ENCODE measurements at places on chromosomes 5 and 9.

- peak; percentile 42 for DNase-seq
These were observed 332 bp downstream of the SGCD start for GRCh38 chr5:156327296-156327695.

- no peak for DNase-seq
These were observed 42.0 kb downstream of the CSF1R start for GRCh38 chr5:150044329-150044681.

DNA sequence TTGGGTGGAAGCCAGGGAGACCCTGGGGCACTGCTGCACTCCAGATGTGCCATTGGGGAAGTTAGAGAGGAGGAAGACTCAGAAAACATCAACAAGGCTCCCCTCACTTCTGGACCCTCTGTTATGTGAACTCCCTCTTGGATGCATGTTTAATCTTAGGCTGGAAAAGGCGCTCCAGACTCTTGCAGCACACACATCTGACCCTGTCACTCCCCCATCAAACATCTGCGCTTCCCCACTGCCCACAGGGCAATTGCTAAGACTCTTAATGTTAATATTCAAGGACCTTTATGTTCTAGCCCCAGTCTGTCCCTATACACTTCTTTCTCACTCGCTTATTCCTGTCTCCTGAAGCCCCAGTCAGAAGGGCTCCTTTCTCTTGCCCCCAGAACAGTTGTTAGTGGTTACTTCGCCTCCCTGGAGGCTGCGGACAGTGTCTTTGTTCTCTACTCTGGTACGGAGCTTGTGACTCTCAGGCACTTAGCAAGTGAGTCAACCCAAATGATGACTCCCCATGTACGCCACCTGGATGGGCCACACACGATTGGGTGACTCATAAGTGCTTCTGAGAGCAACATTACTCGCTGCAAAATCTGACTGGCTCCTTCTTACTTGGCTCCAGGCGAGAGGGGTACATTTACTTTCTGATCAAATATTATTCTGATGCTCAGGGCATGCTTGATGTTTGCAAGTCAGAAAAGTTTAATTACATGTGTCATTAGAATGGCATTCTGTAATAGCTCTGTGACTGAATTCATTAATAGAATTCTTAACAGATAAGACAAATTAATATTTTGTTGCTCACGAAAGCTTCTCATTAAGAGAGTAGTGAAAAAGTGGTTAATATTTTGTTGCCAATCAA lies 193.6 kb downstream of the HSPA4 start:
- DNase-seq: peak; percentile 80

DNA sequence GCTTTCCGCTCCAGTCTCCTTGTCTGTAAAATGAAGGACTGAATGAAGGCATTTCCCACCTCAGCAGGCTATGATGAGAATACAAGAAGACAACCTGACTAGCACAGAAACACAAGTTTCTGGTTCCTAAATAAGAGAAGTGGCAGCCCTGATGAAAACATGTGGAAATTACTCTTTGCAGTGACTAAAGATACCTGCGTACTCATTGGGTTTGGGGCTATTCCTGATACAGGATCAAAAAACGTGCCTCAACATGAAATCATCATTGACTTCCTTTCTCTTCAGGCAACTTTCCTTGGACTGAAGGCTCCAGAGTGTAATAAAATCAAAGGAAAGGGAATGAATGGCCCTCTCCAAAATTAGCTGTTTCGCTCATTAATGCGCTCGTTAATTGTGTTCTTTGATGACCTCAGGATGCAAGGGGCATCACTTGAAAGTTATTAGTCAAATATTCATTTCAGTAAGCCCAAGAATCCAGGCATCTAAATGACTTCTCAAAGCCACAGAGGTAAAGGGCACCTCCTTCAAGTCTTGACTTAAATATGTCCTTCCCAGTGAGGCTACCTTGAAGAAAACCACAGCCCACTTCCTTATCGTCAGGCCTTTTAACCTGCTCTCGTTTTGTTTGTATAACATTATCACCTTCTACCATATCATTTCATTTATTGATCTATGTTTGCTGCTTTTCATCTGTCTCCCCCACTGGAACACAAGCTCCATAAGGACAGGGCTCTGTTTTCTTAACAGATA lies 68.9 kb downstream of the RASEF start:
- no peak for DNase-seq

GRCh38 chr5:76367623-76368371 lies 35.3 kb upstream of the IQGAP2 start:
- no peak for DNase-seq

DNA sequence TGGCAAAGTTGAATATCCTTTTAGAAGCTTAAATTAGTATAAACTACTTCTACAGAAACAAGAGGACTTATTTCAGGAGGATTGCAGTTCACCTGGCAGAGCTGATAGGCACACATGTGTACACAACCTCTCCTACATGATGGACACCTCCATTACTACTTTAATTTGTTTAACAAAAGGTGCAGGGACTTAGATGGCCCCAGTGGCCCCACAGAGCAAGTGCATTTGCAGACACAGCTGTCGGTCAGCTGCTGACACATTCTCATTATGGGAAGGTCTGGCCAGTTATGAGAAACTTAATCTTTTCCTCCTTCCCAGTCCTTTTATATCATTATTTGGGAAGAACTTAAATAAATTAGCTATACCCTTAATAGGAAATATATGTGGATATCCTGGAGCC lies 28.3 kb downstream of the TDRD7 start:
- DNase-seq: no peak

- no peak for DNase-seq
These were observed 14.8 kb upstream of the SLC25A51 start for GRCh38 chr9:37918665-37919170.
